Stromal cell of bone marrow (primary cell): ENCODE measurements at places on chromosomes 3 and 15.
A peak's percentile ranks its signal among the peaks of the same experiment; 100 is the strongest.

DNA sequence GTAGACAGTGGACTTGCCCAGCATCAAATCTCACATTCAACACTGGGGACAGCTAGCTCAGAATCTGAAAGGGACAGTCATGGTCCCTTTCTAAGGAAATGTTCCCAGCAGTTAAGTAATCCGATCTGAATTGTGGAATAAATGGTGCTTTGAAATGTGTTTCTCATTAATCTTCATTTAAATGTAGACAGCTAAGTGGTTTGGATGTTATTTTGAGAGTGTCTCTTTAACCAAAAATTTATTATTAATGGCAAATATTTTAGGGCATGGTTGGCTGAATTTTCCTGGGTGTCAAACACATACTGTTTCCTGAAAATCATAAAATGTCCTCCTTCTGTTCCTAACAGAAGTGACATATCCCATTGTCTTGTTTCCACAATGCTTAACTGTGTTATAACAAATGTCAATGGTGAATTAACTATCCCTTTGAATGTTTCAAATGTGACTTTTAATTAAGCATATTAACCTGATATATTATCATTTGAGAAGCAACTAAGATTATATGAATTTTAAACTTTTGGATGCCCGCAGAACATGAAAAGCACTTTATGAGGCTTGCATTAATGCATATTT, 210.8 kb downstream of the CHST2 start:
- no peak for DNase-seq

DNA sequence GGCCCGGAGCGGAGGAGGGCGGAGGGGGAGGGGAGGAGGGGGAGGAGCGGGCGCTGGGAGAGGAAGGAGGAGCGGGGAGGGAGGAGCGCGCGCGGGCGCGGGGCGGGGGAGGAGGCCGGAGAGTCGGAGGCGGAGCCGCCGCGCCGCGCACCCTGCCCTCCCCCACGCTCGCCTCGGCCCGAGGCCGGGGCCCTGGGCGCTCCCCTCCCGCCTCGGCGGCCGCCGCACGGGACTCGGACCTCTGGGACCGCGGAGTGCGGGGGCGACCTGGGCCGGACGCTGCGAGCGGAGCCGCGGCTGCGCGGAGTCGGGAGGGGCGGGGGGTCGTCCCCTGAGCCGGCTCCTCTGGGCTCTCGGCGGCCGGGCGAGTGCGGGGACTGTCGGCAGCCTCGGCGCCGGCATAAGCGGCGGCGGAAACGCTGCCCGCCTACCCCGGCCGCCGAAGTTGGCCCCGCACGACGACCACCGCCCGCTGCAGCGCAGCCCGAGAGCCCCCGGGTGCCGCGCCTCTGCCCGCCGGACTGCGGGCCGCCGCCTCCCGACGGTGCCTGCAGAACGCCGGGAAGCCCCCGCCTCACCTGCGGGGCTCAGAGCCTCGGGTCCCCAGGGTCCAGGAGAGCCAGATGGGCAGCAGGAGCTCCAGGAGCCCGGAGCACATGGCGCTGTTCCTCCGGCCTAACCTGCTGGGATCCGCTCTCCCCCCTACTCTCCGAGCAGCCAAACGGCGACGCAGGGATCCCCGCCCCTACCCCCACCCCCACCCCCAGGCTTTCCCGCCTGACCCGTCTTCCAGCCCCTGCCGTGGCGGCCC, 406 bp upstream of the GABRB3 start:
- DNase-seq = no peak

GRCh38 chr15:63425426-63425985, 43.9 kb upstream of the CA12 start:
- DNase-seq = no peak

GRCh38 chr3:116947148-116947547, 237.6 kb downstream of the TUSC7 start:
- DNase-seq = no peak

DNA sequence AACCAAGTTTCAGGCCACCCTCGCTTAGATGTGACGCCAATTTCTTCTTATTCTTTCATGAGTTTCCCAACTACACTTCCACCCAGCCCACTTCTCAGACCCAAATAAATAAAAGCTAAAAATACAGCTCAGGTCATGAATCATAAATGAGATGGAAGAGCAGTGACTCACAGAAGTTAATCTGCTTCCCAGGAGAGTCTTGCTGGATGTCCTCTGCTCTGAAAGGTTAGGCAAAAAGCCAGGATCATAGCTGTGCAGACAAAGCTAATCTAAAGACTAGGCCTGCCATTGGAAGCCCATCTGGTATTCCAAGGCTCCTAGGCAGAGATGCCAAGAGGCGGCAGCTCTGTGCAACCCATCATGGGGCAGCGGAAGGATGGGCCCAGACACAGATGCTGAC, 24.1 kb downstream of the SHC4 start:
- peak; percentile 91 for DNase-seq

GRCh38 chr3:185067173-185067572, 85.7 kb downstream of the C3orf70 start:
- no peak for DNase-seq

DNA sequence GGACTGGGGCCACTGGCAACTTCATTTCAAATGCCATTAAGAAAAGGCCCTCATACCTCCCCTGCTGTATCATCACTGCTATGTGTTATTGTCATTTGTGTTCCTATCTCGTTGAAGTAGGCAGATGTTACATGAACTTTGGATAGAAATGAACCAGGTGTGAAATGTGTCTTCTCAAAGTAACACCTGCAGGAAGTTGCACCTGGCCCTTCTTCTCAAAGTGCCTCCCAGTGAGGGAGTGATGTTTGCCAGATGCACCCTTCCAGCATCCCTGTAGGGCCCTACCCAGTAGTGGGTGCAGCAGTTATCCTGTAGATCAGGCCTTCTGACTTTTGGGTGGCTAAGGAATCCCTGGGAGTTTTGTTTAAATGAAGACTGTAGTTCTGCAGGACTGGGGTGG, 197.7 kb upstream of the CTNNB1 start:
- no peak for DNase-seq

GRCh38 chr3:72999951-73000350, 3.3 kb downstream of the PPP4R2 start:
- no peak for DNase-seq

- peak; percentile 10 for DNase-seq
Observed at GRCh38 chr3:21894459-21895340, 143.7 kb upstream of the ZNF385D start.

DNA sequence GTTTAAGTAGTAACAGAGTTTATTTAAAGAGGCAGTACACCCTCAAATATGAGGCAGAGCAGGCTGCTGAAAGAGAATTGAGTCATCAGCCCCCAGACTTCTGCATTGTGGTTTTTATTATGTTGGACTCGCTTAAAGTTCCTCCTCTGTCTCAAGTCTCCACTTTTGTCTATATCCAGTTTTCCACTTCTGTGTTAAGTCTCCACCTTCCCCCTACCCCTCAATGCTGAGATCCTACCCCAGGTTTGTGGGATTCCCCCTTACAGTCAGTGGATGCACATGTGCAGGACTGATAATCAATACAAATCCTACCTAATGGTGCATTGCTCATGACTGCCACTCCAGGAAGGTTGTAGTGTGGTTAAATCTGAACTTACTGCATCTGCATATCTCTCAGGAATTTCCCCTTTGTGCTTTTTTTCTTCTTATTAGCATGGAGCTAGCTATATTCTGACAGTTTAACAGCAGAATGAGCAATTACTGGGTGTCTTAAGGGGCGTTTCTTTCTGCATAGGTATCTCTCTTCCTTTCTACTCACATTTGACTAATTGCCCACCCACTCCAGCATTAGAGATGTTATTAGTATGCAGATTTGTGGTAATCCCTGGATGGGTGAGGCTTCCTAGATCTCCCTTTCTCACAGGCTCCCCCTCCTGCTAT, 11.9 kb upstream of the CD200R1L start:
- no peak for DNase-seq

GRCh38 chr3:139559541-139559940, 20.0 kb upstream of the RBP1 start:
- no peak for DNase-seq

DNA sequence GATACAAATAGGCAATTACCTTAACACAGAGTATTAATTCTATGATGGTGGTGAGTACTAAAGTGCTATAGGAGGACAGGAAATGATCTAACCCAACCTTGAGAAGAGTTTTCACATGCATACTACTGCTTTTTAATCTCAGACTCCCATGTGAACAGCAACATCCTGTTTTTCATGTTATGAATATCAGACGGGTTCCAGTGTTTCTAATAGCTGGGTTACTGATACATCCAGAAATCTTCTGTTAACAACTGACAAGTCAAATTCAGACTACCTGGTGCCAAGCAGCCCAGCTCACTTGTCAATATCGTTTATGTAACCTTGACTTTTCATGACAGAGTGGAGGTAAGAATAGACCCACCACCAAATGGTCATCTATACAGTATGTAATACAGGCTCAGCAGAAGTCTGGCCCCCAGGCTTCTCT, 220.2 kb upstream of the COL8A1 start:
- DNase-seq = no peak

GRCh38 chr15:51252671-51253070, 85.7 kb downstream of the CYP19A1 start:
- DNase-seq = no peak

DNA sequence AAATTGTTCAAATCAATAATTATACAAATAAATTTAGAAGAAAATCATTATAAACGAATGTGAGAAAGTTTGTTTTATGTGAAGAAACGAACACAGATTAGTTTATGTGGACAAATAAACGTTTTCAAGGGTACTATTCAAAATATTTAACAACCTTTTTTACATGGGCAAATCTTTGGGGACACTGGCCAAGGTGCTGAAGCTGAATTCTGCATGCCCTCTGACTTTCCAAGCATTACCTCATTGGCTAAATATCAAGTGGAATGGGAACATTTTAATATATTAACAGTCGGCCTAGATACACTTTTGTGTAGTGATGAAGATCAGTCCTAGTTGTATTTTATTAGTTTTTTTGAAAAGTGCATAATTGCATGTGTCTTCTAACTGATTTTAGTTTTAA, 636.4 kb upstream of the DPPA4 start:
- DNase-seq = no peak

DNA sequence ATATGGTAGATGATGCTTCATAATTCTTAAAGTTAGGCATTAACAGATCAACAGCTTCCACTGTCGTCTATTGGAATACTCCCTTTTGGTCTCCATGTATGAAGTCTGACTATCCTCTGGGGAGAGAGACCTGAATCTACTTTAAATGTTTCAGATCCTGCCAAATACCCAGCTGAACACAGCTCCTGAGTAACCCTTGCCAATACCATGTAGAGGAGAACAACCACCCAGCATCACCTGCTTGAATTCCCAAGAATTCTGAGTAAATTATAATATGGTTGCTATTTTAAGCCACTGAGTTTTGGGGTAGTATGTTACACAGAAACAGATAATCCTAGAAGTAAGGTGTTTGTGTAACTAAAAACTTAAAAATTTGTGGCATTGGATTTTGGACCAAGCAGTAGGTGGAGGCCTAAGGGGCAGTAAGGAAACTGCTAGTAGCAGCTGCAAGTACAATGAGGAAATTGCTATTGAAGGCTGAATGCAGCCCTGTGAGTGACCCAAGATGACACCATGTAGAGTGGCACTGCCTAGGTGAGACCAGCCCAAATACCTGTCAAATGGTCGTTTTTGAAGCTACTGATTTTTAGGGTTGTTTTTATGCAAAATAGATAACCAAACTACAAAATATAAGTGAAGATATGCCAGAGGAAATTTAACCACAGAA, 30.9 kb downstream of the NRG4 start:
- no peak for DNase-seq
